GM20000 (cell line): ENCODE measurements at places on chromosomes 12 and 14.

DNA sequence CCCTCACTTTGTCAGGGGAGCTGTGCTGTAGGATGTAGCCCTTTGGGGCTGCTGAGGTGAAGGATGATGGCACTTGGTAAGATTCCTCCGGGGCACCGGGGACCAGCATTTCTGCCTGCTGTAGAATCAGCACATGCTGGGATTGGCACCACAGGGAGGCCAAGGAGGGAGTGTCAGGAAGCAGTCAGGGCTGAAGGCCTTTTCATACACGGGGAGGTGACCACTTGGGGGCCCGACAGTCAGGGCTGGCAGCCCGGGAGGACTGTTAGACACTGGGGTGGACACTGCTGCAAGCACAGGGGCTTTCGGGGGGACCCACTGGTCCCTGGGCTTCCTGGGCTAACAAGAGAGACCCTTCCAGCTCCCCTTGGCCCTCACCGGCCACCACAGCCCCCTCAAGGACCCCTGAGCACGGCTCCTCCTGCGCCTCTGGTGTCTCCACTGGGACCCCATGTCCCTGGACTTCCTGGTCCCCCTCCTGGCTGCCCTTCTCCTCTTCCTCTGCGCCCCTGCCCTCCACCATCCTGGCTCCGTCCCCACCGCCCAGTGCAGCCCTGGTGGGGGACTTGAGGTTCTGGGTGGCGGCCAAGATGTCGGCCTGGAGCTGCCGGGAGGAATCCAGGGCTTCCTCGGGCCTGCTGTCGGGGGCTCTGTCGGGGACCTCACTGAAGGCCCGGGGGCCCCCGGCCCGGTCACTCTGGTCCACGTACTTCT is 6.5 kb downstream of the TMEM119 start:
- DNase-seq: no peak

DNA sequence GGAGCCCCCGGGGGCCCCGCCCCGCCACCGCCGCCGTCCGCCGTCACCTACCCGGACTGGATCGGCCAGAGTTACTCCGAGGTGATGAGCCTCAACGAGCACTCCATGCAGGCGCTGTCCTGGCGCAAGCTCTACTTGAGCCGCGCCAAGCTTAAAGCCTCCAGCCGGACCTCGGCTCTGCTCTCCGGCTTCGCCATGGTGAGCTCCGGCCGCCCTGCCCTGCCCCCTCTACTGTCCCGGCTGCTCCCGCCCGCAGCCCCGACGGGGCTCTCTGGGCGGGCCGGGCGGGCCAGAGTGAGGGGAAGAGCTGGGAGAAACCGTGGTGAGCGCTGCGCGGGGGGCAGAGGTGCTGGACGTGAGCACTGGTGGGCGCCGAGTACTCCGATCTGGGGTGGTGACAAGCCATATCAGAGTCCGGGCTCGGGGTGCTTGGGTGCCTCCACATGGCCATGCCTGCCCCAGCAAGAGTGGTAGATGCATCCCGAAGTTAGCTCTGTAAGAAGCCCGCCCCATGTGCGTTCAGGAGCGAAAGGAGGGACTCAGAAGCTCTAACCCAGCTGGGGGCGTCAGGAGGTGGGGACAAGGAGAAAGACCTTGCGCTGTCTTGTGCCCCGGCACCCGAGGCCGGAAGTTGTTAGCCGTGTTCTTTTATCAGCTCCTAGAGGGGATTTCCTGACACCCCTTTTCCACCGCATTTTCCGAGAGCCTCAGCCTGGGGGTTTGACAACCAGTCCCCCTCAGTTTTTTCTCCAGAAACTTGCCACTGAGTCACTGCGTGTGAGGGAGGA is 717 bp downstream of the ORAI1 start:
- DNase-seq: peak; percentile 83

GRCh38 chr14:30299915-30300314 is 259.0 kb upstream of the G2E3 start:
- DNase-seq: no peak

DNA sequence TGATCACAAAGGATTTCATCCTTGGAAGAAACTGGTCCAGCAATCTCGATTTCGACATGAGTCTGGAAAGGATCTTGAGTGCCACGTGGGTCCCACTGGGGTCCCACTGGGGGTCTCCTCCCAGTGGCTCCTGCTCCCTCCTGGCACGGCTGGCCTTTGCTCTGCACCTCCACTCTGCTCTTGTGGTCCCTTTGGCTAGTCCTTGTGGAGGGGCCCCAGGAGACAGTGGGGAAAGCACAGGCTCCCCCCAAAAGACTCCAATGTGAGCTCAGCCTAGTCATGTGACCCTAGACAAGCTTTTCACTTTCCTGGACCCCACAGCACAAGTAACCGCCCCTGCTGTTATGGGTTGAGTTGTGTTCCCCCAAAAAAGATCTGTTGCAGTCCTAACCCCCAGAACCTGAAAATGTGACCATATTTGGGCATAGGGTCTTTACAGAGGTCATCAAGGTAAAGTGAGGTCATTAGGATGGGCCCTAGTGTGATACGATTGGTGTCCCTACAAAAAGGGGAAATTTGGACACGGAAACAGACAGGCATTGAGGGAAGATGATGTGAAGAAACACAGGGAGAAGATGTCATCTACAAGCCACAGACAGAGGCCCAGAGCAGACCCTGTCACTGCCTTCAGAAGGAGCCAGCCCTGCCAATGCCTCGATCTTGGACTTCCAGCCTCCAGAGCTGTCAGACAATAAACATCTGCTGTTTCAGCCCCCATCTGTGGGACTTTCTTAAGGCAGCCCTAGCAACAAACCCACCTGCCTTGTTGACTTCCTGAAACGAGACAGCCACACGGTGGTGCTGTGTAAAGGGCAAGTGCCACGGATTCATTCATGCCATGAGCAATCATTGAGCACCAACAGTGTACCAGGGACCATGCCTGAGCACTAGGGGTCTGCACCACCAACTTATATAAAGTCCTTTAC is 23.8 kb upstream of the PPP2R5C start:
- peak; percentile 23 for DNase-seq

- DNase-seq: no peak
Measured at GRCh38 chr12:6074979-6075585, 49.4 kb downstream of the VWF start.

DNA sequence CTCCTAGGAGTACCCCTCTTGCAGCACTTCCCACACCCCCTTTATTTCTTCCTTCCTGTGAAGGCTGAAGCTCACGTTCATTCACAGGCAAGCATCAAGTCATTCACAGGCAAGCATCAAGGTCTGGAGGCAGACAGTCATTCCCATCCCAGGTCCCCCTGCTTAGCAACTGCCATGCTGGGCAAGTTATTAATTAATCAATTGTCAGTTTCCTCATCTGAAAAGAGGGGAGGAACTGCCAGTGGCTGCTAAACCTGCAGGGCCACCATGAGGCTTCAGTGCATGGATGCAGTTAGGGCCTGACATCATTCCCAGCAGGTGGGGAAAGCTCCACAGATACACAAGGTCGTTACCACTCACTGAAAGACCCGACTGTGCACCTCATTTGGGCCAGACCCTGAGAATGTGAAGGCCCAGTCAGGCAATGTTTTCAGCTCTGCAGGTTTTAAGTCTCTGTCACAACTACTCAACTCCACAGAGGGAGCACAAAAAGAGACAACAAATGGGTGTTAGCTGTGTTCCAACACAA is 85.0 kb upstream of the GPR68 start:
- DNase-seq: no peak

DNA sequence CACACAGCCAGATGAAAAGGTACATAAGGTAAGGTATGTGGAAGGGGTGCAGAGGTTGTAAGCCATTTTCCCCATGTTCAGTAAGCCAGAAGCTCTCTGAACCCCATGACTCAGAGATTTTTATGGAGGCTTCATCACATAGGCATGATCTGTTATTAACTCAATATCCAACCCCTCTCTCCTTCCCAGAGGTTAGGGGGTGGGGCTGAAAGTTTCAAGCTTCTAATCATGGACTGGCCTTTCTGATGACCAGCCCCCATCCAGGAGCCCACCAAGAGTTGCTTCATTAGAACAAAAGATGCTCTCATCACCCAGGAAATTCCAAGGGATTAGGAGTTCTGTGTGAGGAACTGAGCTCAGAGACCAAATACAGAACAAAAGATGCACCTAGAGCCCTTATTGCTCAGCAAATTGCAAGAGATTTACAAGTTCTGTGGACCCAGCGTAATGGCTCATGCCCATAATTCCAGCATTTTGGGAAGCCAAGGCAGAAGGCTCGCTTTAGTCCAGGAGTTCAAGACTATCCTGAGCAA is 103.2 kb upstream of the DAAM1 start:
- no peak for DNase-seq

DNA sequence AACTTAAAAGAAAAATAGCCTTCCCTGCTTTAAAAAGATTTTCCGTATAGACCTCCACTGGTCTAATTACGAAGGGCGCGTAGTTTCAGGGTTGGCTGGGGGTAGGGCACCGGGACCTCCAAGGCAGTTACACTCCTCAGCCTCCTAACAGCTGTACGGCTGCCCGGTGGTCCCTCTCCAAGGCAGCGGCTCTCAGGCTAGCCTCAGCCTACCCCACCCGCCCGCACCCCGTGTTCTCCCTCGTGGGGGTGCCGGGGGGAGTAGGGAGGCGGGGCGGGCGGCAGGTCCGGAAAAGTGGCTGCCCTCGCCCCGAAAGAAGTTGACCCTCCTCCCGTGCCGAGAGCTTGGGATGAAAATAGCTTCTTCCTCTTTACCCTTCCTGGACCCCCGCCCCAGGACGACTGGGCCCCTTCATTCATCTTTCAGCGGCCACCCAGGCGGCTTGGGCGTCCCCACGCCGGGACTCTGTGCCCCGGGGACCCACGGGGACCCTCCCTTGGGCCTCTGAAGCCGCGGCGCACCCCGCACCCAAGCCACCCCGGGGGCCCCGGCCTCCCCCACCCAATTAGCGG is 991 bp upstream of the RCOR1 start:
- DNase-seq: peak; percentile 47

DNA sequence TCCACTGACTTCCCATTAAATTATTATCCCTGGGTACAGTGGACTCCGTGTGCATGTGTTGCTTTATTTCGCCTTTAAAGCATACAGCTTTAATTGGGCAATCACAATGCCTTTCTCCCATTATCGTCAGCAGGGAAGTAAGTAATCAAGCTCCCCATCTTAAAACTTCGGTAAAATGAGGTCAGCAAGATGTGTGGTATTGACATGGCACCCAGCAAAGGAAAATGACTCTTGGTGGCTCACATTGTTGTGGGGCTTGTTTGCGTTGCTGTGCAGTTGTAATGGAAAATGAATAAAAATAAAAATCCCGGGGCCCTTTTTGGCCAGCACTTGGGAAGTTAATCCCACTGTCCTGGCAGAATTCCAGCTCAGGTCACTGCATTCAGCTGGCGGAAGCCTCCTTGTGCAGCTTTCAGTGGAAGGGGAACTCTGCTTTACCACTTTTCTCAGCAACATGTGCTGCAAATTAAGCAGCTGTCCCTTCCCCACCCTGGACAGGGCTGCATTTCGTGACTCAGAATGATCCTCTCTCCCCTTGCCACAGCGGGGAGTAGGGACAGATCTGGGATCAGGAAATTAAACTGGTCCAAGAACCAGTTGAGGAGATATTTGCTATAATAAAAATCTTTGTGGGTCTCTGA is 13.9 kb upstream of the ATP2A2 start:
- DNase-seq: no peak

DNA sequence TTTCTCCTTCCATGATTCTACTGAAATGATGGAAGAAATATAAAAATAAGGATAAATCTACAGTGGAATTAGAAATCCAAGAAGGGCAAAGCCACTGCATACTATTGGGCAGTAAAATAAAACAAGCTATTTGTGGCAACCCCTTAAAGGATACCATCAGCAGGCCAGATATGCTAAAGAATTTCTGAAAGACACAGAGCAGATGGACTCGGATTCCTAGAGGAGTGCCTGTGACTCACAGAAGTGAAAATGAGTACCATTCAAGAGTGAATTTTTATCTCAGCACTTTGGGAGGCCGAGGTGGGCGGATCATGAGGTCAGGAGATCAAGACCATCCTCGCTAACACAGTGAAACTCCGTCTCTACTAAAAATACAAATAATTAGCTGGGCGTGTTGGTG is 318.1 kb downstream of the LRIG3 start:
- no peak for DNase-seq

DNA sequence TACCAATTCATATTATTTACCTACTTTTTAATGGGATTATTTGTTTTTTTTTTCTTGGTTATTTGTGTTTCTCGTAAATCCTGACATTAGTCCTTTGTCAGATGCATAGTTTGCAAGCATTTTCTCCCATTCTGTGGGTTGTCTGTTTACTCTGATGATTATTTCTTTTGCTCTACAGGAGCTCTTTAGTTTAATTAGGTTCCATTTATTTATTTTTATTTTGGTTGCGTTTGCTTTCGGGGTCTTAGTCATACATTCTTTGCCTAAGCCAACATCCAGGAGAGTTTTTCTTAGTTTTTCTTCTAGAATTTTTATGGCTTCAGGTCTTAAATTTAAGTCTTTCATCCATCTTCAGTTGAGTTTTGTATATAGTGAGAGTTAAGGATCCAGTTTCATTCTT is 289.9 kb downstream of the AKAP6 start:
- no peak for DNase-seq

GRCh38 chr12:60539592-60539991 is 943.8 kb downstream of the SLC16A7 start:
- no peak for DNase-seq

DNA sequence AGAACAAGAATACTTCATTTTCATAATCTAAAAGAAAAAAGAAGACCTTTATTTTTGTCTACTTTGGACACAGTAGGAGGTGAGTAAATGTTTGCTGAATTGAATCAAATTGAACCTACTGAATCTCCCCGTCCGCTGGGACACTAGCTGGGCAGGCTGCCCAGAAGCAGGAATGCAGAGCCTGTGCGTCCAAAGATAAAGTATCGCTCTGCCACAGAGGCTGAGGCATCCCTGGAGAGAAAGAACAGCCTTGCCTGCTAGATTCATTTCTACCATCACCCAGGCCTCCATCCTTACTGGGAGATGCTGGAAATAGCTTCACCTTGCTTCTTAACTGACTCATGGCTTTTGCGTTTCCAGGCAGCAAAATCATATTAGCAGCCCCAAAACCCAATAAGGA is 64.1 kb upstream of the TSPAN11 start:
- no peak for DNase-seq

DNA sequence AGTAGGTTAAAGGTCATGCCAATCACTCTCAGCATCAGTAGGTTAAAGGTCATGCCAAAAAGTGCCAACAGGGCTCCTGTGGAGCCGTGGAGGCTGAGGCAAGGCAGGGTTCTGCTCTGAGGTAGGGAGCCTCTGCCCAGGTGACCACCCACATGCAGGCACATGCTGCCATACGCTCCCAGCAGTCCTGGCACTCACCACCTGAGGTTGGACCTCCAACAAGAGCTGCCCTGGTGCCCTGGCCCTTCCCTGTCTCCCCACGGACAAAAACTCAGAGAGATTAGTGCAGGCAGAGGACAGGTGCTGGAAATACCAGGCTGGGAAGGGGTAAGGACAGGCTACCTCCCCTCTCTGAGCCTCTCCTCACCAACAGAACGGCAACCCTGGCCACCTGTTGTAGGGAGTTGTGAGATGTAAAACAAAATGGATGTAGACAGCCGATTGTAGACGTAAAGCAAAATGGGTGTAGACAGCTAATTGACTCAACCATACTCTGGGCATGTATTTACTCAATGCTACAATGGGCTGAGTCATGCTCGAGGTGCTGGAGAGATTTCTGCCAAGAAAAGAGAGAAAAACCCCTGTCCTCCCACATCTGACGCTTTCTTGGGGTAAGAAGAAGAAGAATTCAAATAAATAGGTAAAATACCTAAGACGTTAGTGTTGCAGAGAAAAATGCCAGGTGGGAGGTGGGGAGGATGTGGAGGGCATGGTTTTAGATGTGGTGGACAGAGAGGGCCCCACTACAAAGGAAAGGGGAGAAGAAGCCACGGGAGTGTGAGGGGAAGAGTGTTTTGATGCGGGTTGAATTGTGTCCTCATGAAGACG is 32.4 kb downstream of the LTBP2 start:
- no peak for DNase-seq
